ENCODE measurements at places on chromosomes 2 and 18.

DNA sequence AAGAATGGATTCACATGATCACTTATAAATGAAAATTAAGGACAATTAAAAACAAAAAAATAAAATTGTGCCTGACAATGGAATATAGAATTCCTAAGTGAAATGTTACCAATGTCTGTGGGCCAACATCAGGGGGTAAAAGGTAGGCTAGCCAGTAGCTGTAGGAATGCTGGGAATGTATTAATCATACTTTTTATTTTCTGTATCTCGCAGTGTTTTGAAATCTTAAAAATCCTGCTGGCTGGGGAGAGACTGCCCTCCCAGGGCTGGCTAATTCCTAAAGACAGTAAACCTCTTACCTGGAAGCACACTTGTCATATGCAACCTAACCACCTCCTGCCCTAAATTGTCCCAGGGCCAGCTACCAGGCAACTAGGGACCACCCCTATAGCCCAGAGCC is 69.8 kb downstream of the REV1 start:
- peak; percentile 22 for DNase-seq

- DNase-seq, result no peak
Observed at GRCh38 chr2:180446492-180446891, 439.4 kb upstream of the CWC22 start.

DNA sequence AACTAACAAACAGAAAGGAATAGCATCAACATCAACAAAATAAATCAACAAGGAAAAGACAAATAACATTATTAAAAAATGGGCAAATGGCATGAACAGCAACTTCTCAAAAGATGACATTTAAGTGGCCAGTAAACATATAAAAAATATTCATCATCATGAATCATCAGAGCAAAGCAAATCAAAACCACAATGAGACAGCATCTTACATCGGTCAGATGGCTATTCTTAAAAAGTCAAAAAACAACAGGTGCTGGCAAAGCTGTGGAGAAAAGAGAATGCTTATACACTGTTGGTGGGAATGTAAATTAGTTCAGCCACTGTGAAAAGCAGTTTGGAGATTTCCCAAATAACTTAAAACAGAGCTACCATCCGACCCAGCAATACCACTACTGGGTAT is 327.1 kb downstream of the CMPK2 start:
- no peak for DNase-seq

DNA sequence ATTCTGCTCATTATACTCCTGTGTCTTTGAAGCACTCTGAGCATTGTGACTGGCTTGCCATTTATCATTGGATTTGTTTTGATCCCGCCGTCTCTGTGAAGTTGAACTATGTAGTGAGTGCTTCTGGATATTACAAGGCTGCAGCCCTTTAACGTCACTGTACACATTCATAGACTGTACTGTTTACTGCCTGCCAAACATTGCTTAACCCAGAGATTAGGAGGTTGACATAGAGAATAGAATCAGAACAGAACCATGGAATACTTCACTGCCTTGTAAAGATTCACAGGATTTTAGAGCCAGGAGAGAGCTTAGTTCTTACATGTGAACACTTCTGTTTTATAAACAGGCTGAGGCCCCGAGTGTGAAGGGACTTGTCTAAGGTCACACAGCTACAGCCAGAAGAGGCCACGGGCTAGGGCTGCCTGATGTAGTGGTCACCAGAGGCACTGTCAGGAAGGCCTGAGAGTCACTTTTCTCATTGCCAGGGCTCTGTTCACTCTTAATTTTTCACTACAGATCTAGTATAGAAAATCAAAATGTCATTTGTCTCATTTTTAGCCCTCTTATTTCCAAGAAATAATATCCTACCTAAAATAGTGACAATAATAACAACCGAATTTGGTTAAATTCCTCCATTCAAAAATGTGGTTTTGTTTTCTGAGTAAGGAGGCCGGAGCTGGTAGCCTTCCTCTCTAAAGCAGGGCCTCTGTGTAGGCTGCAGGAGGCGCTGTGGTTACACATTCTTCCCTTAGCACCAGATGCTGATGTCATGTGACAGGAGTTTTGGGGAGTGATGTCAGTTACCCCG is 87.9 kb downstream of the UGGT1 start:
- peak; percentile 56 for DNase-seq

DNA sequence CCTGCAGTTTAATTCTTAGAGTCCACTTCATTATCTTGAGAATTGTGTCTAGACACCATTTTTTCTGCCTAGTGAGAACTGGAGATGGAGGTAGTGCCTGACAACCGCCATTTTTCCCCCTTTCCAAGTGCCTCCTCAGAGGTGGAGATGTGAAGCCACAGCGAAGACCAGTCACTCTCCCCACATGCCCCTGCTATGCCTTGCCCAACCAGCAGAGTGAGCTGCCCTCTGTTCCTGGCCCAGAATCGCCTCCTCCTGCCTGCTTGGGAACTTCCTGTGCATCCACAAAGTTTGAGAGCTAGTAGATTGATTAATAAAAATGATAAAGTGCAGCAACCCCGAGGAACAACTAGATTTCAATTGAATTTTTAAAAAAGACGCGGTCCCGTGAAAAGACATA is 123.3 kb downstream of the CLIP4 start:
- DNase-seq, result peak; percentile 75

DNA sequence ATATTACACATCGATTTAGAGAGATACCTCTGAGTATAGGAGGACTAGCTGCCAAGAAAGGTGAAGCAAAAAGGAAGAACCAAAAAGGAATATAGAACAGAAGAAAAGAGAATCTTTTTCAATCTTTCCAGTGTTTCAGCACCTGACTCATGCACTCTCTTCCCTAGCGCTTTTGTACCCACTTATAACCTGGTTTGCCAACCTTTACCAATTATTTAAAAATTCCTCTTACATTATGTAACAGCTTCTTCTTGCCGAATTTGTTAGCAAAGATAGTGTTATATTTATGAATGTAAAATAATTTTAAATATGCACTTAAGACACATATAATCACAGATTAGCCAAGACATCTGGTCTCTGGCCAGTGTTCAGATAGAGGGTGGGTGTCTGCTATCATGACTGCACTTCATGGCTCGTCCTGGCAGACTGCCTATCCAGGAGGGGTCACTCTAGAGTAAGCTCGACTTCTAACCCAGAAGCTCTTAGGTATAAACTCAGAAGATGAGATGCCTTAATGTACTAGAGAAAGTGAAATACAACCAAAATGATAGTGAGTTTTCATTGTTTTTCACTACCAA is 122.9 kb downstream of the ATAD2B start:
- DNase-seq, result no peak

DNA sequence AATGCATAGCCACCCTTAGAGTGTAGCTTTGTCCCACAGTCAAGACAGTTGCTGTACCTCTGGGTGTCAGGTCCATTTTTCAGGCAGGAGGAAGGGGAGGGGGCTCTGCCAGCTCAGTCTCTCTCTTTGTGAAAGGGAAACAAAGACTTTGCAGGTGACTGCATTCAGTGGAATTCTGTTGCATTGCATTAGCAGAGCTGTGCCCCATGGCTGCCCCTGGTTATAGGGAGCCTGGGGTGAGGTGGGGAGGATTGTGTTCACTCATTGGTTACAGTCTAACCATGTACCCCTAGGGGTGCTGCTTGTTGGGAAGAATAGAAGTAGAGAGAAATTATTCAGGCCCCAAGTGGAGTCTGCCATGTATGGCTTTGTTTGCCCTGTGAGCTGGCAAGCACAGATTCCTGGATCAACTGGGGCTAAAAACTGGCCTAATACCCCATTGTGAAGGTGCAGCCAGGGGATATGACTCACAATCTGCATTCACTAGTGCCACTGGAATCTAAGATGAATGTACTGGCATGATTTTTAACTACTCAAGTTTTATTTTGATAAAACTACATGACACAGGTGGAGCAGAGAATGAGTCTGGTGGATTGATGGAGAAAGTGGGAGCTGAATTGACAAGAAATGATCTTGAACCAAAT is 118.4 kb downstream of the SH3BP4 start:
- DNase-seq, result no peak

GRCh38 chr2:127576433-127577207 is 41.1 kb downstream of the MYO7B start:
- DNase-seq, result peak; percentile 97

GRCh38 chr2:65388051-65388531 is 44.3 kb downstream of the SPRED2 start:
- DNase-seq, result no peak

GRCh38 chr18:37408676-37409265 is 156.8 kb downstream of the CELF4 start:
- no peak for DNase-seq

GRCh38 chr18:62556397-62556796 is 33.6 kb downstream of the ZCCHC2 start:
- DNase-seq, result no peak

DNA sequence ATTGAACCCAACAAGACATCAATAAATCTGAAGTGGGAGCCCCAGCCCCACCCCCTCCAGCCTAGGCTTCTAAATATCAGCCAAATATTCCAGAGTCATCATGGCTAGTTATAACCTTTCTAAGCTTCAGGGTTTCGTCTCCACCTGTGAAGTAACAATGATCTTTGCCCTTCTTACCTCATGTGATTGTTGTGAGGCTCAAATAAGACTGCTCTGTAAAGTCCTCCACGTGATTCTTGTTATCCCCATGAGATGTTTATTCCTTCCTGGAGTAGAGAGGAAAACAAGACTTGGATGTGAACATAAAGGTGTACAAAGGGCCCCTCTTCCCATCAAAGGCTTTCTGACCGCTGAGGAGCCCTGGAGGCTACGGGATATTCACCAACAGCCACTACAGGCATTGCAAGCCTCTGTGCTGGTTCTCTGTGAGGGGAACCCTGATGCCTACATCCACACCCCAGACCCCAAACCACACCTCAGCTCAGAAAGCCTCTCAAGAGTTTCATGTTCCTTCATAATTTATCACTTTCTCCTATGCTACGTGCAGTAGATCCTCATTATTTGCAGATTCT is 20.1 kb upstream of the REEP1 start:
- no peak for DNase-seq

DNA sequence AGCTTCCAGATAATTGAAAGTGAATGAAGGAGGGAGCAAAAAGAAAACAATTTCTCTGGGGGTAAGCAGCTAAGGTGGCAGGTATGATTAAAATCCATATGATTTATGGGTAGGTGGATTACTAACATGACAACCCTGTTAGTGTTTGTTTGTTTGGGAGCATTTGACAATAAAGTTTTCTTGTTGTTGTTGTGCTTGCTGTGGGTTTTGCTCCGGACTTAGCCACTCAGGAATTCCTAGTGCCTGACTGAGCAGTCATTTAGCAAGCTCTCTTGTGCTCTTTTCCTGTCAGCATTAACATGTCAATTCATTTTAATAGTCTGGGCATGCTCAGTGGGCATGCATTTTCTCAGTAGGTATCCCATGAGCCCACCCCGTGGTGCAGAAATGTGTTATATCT is 674.8 kb upstream of the ZEB2 start:
- DNase-seq, result no peak

DNA sequence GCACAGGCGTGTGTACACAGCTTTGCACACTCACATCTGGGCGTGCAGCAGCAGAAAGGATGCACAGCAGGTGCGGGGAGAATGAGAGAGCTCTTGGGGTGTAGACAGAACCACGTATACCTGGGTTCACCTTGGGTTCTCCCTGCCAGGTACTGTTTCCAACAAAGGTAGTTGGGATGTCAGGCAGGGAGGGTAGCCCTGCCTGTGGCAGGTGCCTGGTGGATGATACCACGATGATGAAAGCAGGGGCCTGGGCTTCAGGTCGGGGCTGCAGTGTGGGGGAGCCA is 6.5 kb upstream of the ARID5A start:
- DNase-seq, result no peak

DNA sequence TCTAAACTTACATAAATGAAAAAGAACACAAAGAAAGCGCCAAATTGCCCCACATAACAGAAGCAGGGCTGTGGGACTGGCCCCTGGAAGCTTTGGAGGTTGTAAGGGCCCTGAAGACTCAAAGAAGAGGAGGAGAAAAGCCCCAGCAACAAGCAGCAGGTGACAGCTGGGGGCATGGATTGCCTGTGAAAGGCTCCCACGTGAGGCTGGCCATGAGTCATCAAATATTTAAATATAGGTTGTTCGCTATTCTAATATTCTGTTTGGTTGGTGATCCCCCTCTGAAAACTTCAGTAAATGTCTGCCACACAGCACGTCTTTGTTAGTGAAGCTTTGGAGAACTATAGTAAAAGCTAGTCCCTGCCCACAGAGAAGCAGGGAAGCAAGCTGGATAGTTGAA is 132.4 kb downstream of the MREG start:
- no peak for DNase-seq

DNA sequence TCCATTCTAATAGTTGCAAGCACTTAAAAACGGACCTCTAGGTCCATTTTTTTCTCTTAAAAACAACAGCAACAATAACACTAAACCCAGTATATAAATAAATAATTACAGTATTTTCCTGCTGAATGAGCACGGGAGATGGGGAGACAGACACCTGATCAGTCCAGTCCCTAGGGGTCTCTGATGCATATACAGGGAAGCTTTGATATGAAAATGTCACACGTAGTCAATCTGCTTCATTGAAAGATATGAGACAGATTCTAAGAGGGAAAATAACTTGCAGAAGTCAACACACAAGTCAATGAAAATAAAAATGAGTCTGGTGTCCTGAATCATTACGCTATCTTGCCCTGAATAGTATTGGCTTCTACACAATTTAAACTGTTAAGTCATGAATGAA is 523.3 kb upstream of the SLC8A1 start:
- DNase-seq, result no peak

GRCh38 chr18:78305789-78306188 is 673.8 kb upstream of the SALL3 start:
- no peak for DNase-seq

DNA sequence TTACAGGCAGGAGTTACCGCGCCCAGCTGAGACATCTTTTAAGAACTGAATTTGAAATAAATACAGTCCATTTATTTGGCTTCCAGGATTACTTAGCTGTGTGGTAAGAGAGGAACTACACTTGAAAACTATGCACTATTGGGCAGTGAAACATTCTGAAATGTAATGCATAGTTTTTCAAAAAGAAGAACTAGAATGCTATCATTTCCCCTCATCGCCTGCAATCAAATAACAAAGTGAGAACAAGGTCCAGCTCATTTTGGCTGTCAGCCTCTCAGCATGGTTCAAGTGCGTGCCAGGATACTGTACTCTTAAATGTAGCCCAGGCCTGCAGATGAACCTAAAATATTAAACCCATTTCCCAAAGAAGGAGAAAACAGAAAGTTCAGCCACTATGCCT is 76.6 kb upstream of the ARL5A start:
- no peak for DNase-seq

DNA sequence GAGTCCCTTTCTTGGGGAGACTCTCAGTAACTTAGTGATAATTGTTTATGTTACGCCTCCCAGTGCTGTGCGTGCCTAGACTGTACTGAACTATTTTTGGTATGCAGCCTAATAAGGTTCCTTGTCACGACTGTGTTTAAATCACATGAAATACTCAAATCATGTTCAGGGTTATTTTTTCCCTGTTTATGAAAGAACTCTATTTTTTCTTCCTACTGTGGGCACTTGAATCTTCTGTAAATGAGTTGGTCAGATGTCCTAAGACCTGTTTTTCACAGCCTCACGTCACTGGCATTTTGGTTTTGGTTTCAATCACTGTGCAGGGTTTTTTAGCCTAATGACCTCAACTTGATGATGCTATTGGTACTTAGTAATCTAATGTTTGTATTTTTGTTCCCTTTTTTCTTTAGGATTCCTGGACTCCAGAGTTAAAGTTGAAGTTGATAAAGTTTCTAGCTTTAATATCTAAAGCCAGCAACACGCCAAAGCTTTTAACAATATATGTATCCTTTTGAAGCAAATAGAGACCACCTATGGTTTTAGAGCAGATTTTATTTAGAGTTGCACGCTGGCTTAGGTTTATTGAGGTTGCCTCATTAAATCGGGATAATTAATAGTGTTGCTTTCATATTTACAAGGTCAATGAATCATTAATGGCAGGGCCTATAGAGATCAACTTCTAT is 24.0 kb downstream of the ARMC9 start:
- peak; percentile 69 for DNase-seq

GRCh38 chr2:206968134-206969086 is 29.1 kb downstream of the CPO start:
- no peak for DNase-seq

Data from hepatic stellate cell (primary cell).